Posterior cingulate gyrus (tissue), 11 donors: ENCODE measurements at places on chromosomes 12 and 14.

DNA sequence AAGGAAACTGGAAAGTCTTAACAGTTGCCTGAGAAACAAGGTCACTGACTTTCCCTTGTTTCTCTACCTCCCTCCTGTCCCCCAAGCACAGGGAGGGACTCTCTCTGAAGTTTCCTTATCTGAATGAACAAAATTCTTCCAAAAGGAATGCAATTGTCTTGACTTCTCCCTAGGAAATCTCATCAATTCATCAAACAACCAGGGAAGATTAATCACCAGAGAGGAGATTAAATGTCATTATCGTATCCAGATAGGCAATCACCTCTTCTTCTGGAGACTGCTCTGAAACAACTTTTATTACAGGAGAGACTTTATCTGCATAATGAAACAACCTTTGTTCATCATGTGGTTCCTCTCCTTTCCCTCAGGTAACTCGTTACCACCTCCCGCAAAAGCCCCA is 431.4 kb downstream of the SLC16A7 start:
- no peak for DNase-seq

GRCh38 chr14:104451474-104451873 is 128.1 kb upstream of the C14orf180 start:
- DNase-seq, result no peak

DNA sequence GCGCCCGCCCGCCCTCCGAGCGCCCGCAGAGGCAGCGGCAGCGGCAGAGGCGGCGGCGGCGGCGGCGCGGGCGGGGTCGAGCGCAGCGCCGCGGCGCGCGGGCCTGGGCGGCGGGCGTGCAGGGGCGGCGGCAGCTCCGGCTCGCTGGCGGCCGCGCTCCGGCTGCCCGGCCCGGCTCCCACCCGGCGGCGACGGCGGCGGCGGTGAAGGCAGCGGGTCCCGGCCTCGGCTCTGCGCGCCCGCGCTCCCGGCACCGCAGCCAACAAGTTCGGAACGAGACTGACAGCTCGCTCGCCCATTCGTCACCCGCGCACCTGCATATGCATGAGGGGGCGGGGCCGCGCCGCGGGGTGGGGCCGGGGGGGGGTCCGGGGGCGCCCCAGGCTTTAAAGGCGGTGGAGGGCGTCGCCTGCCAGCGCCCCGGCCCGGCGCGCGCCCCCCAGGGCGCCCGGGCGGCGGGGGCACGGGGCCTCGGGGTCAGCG is at the start of gene JAG2:
TSS of gene JAG2 (minus strand) at position 281 of the 483 bp plus-strand sequence. CDS start 356 bp downstream, outside the sequence.
- DNase-seq, result peak; percentile 40

DNA sequence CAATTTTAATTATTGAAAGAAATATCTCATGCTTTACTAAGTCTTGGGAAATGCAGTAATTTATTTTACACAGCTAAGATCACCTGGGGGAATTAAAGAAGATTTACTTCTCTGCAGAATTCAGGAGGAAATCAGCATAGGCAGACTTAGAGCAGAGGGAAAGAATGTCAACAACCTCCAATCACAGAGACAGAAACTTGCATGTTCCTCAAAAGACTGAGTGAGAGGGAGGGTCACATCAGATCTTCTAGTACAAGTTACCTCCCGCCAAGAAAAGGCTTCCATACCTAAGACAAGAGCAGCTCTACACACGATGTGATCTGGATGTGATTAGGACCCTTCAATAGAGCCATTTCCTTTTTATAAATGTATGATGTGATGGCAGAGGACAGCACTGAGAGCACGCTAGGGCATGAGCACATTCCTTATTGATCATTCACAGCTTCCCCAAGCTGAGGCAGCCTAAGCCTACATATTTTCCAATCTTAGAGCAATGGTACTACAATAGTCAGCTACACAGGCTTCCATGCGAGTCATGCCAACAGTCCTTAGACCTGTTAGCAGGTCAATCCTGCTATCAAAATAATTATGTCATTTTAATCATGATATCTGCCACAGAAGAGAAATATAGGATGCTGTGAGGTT is 403.3 kb downstream of the ETNK1 start:
- no peak for DNase-seq
